Stimulated activated CD4-positive, alpha-beta T cell treated with anti-CD3 and anti-CD28 coated beads, Interleukin-15, amount 100 ng/mL, for 1 hour (primary cell): ENCODE measurements at places on chromosomes 4 and X.

- DNase-seq: no peak
These were observed 36.9 kb upstream of the ADGRA3 start for GRCh38 chr4:22552812-22553211.

DNA sequence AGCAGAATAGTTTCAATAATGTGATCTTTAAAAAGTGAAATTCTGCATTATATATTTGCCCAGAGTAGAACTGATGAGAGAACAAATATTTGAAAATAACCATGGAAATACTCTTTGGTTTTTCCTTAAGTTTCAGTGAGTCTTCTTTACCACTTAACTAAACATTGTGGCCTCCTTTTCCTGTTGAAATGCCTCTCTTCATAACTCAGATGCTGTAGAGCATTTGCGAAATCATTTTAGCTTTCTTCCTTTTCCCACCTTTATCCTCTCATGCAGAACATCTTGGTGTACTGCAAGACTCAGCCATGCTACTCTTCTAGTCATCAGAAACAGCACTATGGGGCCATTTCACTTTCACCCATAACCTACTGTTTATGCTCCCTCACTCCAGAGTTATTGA lies 48.2 kb downstream of the CASK start:
- no peak for DNase-seq

GRCh38 chrX:65841263-65841662 lies 173.8 kb downstream of the MSN start:
- no peak for DNase-seq

GRCh38 chr4:124804584-124804983 lies 92.1 kb upstream of the ANKRD50 start:
- DNase-seq: no peak

DNA sequence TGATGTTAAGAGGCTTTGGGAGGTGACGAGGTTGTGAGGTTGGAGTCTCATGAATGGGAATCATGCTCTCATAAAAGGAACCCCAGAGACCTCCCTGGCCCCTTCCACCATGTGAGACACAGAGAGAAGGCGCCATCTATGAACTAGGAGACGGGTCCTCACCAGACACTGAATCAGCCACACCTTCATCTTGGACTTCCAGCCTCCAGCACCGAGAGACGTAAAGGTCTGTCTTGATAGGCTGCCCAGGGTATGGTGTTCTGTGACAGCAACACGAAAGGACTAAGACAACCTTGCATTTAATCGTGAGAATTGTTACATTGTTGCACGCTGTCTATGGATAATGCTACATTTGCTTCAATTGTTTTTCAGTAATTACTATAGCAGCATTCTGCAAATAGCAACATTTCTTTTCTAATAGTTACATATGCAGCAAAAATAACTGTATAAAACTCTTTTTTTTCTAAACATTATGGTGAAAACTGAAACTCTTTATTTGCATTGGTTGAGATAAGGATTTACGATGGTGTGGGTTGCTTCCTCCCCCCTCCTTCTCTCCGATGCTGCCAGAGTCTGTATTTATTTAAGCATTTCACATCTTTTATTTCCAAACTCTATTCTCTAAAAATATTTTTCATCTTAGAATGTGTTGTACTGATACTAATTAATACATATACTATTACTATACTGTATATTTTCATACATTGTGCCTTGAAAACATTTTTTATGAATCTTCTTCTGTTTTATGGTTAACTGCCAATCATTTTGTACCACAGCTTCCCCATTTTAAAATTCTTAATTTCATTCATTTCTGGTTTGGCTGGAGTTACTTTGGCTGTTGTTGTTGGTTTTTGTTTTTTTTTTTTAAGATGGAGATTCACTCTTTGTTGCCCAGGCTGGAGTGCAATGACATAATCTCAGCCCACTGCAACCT lies 26.4 kb upstream of the AKAP17A start:
- no peak for DNase-seq

GRCh38 chrX:80578517-80579105 lies 158.4 kb downstream of the TENT5D start:
- no peak for DNase-seq

DNA sequence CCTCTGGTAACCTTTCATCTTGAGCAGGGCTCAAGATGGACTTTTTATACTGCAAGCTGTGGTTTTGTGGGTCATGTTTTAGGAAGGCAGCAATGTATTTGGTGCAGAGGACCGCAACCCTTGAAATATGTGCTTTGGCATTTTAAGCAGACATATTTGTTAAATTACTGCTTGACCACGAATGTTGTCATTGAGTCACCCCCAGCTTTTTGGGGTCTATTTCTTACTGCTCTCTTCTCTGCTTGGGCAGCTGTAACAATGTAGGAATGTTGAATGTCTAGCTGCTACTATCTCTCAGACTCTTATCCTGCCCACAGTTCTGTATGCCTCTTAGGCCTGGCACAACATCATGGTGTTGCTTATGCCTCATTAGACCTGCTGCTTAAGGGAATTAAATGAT lies 6.0 kb downstream of the RBPJ start:
- no peak for DNase-seq
